CD4-positive, alpha-beta T cell treated with Interleukin-2 at 100 ng/mL for 4 hours (primary cell): ENCODE measurements at places on chromosomes 12 and 14.
A peak's percentile ranks its signal among the peaks of the same experiment; 100 is the strongest.

DNA sequence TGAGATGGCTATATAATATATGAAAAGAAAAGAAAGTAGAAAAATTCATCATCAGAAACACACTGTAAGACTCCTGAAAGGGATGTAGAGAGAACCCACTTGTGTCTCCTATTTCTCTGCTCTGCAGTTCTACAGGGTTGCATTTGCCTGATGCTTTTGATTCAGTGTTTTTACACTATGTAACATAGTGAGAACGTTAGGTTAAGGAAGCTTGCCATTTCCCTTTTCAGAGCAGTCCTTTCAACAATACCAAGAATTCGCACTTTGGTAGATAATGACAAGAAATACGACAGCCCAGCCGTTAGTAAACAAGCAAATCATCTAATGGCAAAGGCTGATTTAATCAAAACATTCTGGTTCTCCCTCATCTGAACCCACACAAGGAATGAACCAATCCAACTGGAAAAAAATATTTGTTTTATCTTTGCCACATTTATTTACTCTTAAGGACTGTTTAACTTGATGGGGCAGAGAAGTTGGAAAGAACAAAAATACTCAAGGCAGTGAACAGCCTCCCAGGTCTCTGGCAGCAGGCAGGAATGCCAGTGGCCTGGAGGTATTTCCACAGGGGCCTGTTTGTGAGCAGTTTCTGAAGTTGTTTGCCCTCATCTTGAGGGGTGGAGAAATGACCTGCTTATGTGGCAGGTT, 30.8 kb upstream of the SOCS2 start:
- DNase-seq = no peak

DNA sequence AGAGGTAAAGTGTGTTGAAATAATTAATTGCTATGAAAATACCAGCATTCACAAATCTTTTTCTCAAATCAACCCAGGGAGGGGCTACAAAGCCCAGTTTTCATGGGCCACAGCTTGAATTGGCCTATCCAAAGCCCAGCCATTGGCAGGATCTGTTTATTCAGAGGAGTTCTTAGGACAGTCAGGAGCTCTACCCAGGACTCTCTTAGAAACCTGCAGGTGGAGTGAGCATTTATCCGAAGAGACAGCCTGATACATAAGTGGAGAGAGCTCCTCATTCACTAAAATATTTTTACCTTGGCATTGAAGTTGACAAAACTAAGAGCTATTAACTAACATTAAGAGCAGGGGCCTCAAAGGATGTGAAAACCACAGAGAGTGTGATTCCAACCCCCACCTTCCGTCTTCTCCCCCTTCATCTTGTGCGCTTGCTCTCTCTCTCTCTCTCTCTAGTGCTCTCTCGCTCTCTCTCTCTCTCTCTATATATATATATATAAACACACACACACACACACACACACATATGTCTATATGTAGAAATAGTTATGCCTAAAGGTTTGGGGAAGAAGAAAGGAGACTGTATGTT, 315.5 kb downstream of the SNAPC1 start:
- peak; percentile 19 for DNase-seq

GRCh38 chr14:65471038-65471878, 58.7 kb downstream of the FUT8 start:
- no peak for DNase-seq

DNA sequence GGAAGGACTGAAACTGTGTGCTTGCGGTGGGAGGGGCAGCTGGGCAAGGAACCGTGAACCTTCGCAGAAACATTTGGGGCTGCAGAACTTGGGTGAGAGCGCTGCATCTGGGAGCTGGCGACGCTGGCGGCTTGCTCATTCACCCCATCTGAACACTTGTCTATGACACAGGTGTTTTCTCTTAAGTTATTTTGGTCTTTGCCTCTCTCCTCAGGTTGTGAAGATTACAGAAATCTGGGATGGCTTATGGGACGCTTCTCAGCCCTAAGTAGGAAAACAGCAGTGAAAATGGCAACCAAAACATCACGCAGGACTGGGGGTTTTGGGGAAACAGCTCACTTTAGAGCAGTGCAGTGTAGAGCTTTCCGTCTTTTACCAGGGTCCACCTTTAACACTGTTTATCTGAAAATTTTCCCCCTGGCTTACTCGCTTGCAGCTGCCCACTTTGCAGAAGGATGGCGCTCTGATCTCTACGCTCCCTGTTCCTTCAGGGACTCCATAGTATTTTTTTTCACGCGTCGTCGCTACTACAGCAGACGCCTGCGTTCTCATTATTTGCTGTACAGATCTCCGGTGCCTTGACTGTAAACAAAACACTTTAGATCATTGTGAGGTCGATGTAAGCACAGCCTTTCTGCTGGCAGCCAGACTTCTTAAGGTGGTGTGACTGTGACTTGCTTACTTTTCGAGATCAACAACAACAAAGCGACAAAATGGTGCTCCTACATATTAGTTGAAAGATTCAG, 2.7 kb upstream of the CDKN1B start:
- peak; percentile 78 for DNase-seq

DNA sequence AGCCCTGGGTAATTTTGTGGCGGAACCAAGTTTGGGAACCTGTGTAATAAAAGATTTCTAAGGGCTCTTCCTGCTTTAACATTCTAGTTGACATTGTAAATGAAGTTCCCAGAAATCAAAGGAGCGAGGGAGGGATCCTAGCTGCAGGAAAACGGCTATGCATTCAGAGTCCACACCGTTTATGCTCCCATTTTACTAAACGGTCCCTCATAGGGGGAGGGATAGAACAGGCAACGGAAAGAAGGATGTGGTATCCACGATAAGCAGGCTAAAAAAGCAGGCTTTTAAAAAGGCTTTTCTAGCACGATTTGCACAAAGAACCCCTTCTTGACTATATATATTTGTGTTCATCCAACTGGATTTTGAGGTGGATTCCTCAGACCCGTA, 559 bp downstream of the SYNJ2BP start:
- DNase-seq = no peak

DNA sequence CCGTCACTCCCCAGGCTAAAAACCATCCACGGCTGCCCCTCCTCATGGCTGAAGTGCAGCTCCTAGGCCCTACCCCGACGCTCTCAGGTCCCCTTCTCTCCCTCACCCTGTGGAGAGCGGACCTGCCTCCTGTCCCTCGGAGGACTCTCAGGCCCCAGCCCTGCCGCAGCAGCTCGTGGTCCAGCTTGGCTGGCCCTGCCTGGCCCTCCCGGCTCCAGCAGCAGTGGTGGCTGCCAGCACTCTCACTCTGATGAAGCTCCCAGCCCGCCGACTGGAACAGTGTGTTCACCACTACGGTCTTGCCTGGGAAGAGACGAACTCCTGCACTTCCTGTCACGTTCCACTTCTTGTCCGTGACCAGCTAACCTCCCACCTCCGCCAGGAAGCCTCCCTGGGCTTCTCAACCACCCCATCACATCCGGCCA, 11.1 kb downstream of the BAG5 start:
- no peak for DNase-seq

DNA sequence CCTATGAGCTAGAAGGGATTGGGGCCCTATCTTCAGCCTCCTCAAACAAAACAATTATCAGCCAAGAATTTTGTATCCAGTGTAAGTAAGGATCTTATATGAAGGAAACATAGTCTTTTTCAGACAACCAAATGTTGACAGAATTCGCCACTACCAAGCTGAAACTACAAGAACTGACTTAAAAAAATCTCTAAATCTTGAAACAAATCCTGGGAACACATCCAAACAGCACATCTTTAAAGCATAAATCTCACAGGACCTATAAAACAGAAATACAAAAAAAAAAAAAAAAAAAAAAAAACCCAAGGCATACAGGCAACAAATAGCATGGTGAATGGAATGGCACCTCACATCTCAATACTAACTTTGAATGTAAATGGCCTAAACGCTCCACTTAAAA, 41.3 kb upstream of the LMNTD1 start:
- DNase-seq = no peak

GRCh38 chr14:23355871-23356435, 3.3 kb upstream of the SLC22A17 start:
- DNase-seq = no peak

DNA sequence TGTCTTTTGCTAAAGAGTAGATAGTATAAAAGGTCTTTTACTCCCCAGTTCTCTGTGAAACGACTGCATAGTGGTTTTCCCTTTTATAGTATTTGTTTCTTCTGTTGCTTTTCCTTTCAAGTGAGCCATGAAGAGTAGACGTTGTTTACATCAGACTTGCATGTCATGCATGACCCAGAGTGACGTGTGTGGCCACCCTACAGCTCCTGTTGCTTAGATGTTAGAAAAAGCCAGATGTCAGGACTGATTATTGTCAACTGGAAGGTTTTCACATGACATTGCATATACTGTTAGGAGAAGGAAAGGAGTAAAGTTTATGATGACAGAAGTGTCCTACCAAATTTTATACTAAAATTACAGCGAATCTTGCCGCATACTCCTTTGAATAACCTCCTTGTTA, 1.3 kb upstream of the RD3L start:
- no peak for DNase-seq

GRCh38 chr12:102902093-102902492, 15.0 kb downstream of the PAH start:
- DNase-seq = no peak

DNA sequence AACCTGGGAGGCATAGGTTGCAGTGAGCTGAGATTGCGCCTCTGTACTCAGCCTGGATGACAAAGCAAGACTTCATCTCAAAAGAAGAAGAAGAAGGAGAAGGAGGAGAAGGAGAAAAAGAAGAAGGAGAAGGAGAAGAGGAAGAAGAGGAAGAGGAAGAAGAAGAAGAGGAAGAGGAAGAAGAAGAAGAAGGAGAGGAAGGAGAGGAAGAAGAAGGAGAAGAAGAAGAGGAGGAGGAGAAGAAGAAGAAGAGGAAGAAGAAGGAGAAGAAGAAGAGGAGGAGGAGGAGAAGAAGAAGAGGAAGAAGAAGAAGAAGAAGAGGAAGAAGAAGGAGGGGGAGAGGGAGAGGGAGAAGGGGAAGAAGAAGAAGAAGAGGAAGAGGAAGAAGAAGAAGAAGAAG, 12.9 kb upstream of the KRT8 start:
- no peak for DNase-seq

GRCh38 chr12:120748242-120748641, 22.6 kb downstream of the ACADS start:
- no peak for DNase-seq

GRCh38 chr14:33477797-33478196, 473.1 kb downstream of the EGLN3 start:
- DNase-seq = no peak

DNA sequence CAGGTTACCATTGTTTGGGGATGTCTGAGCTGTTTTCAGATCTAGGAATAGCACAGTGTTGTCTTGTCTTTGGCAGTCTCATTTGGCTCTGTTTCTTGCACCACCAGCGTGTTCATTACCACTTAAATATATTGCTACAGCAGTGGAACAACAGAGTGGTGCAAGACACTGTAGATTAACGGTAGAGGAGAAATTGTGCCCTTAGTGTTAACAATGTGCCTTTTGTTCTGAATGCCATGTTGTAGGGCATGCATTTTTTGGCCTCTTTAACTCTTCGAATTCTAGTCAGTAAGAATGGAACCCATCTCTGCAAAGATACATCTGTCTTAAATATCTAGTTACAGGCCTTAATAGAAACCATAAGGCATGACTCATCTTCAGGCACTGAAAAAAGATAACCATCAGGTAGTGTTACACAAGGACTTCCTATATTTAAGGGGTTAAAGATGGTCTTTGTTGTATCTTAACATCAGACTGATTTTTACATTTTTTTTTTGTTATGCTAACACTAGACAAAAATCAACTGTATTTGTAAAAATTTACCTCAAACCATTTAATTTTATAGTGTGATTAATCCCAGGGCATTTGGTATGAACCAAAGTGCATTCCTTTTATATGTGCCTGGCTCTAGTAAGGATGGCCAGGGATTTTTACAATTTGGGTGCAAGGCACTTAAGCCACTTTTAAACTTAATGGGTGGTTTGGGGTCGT, 12.9 kb downstream of the DYRK2 start:
- peak; percentile 22 for DNase-seq

GRCh38 chr12:68932128-68932960, 627 bp downstream of the CPM start:
- DNase-seq = peak; percentile 11

- no peak for DNase-seq
These were observed 271 bp downstream of the DNAI7 start for GRCh38 chr12:25194722-25195055.

- peak; percentile 29 for DNase-seq
These were observed 253.3 kb downstream of the SLC15A4 start for GRCh38 chr12:128570191-128571065.

GRCh38 chr12:51926718-51927117, 19.4 kb downstream of the ACVRL1 start:
- DNase-seq = peak; percentile 38

GRCh38 chr12:121805171-121806008, 1.6 kb downstream of the SETD1B start:
- no peak for DNase-seq

DNA sequence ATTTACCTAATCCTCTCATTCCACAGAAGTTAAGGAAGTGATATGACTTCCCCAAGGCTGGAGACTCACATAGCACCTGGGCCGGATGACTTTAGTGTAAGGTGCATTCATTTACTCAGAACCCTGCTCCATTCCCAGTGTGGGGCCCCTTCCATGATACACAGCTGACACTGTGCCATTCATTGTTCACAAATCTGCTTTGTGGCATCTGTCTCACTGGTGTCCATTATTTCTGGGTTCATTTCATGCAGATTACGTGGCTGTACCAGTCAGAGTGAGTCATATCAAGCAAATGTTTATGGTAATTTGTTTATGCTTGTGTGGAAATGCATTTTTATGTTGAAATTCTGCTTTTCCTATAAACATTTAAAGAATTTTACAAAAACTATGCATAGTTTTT, 5.2 kb downstream of the ANO4 start:
- DNase-seq = no peak

DNA sequence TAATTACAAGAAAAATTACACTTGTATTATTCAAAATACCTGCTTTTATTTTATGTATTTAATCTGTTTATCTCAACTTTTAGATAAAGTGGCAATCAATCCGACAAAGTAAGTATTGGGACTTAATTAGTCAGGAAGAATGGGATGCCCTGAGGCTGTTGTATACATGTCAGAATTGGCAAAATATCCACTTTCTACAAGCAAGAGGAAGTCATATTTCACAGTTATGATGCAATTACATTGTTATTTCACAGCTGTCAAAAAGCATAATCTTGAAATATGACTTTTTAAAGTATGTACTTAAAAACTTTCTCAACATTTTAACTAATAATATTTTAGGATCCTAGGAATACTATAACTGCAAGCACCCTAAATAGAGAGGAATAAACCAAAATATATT, 357.1 kb upstream of the MGAT4C start:
- no peak for DNase-seq

GRCh38 chr12:12610711-12611110, 965 bp upstream of the CREBL2 start:
- DNase-seq = no peak

GRCh38 chr14:105010891-105011291, 10.0 kb downstream of the CDCA4 start:
- no peak for DNase-seq

GRCh38 chr12:26721800-26722199, 111.2 kb downstream of the ITPR2 start:
- DNase-seq = no peak

- no peak for DNase-seq
These were observed 305.7 kb upstream of the SSTR1 start for GRCh38 chr14:37901978-37902377.
